ENCODE measurements at places on chromosomes 4 and X.

DNA sequence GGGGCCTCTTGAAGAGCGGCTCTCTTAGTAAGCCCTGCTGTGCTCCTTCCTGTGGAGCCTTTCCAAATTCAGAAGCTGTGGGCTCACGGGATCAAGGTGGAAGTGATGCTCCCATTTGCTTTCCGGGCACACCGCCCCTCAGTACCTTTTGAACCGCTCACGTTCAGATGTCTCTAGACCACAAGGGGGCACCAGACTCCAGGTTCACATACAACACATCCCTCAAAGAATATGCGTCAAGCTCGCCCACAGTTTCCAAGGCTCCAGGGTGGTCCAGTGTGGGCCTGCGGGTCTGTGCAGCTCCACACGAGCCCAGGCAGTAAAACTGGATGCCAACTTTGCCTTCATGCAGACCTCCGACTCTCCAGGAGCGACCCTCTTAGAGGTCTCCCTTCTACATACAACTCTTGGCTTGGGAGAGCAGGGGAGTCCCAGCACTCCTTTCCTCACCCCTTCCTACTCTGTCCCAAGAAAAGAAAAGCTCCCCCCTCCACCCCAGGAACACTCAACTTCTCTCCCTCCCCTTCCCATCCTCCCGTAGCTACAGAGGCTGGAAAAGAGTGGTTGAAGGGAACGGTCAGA, 11.0 kb downstream of the SUPT20HL1 start:
- peak; percentile 47 for DNase-seq

- no peak for DNase-seq
Measured at GRCh38 chrX:118325453-118325852, 20.5 kb upstream of the WDR44 start.

DNA sequence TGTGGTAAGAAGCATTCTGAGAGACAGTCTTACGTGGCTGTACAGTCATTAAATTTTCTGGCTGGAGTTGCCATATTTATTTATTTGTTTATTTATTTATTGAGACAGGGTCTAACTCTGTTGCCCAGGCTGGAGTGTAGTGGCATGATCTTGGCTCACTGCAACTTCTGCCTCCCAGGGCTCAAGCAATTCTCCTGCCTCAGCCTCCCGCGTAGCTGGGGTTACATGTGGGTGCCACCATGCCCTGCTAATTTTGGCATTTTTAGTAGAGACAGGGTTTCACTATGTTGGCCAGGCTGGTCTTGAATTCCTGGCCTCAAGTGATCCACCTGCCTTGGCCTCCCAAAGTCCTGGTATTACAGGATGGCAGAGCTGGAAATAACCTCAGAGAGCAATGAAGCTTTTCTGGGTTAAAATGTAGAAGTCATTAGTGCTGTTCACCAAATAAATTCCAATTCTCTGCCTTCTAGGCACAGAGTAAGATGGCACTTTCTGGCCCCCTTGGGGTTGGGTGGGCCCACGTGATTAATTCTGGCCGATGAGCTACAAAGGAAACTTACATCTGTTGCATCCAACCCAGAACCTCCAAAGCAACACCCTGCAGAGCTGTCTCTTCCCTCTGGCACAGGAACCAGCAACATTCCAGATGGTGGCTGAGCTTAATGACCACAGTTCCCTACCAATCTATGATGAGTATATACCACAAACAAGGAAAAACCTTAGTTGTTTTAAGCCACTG, 4.5 kb downstream of the MRFAP1 start:
- no peak for DNase-seq

DNA sequence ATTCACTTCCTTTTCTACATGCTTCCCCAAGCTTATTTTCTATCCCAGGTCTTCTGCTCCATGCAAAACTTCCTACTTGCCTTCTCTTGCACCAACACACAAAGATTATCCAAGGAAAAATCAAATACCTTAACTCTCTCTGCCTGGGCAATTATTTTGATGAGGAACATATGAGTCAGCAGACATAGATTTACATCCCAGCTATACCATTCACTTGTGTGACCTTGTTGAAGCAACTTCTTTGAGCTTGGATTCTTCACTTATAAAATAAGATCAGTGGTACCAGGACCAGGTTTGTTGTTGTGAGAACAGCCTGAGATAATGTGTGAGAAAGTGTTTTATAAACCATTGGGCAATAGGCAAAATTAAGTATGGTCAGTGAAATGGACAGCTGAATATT, 39.1 kb upstream of the TMEM192 start:
- DNase-seq: no peak

GRCh38 chr4:1599026-1599481, 85.1 kb downstream of the FAM53A start:
- DNase-seq: no peak

DNA sequence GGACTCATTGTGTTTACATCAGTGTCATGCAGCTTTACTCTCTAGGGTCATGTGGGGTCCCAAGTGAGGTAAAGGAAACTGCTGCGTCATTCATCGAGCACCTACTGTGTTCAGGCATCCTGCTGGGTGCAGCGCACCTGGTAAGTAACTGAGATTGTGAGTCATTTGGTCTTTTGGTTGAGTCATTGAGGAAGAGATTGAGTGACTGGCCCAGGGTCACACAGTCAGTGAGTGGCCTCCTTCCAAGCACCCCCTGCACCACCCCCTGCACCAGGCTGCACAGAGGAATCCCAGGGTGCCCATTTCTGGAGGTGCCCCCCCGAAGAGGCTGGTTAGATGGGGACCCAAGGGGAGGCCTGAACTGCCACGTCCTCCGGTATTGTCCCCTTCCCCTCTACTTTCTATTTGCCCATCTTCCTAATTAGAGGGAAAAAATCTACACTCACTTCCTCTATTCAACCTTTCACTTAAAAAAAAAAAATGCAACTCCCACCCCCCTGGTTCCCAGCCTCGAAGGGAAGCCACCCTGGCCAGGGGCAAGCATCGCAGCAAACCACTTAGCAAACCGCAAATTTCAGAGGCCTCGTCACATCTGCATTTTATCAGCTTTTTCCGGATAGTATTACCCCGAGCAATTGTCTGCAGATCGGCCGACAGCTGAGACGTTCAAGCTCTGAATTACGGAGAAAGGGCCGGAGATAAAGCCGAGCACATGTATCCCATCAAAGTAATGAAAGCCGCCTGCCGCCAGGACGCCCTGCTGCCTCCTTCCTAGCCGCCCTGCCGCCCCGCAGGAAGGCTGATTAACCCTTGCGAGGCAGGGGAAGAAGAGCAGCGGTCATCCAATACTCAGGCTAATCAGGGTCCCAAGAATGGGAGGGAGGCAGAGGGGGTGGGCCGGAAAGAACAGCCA, 96.3 kb upstream of the MSX1 start:
- no peak for DNase-seq

GRCh38 chrX:39367416-39367815, 566.2 kb downstream of the MID1IP1 start:
- DNase-seq: no peak

DNA sequence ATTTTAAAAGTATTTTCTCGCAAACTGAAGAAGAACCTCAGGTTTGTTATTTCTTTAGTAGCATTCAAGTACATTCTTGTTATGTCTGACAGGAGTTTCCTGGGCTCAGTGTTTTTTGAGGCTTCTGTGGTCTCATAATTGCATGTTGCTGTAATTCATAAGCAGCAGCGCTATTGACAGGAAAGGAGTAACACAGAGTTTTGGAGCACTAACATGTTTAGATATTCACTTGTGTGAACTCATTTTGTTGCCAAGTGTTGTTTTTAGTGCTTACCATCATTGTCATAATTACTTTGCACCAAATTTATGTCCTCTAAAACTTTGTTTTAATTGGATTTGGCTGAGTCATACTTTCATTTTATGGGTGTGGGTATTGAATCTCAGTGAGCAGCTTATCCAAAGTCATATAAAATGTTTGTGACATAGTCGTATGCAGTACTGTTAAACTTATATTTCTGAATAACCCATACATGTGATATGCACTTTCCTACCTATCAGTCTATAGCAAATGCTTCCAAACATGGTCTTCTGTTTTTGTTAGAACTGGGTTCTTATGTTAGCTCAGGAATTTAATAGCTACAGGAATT, 358.7 kb upstream of the CTSO start:
- DNase-seq: no peak

- DNase-seq: no peak
Measured at GRCh38 chr4:183195534-183195933, 96.5 kb downstream of the WWC2 start.

- no peak for DNase-seq
Measured at GRCh38 chr4:157115613-157116335, 39.8 kb downstream of the GLRB start.

- DNase-seq: no peak
Measured at GRCh38 chr4:170227928-170228327, 138.2 kb upstream of the AADAT start.

DNA sequence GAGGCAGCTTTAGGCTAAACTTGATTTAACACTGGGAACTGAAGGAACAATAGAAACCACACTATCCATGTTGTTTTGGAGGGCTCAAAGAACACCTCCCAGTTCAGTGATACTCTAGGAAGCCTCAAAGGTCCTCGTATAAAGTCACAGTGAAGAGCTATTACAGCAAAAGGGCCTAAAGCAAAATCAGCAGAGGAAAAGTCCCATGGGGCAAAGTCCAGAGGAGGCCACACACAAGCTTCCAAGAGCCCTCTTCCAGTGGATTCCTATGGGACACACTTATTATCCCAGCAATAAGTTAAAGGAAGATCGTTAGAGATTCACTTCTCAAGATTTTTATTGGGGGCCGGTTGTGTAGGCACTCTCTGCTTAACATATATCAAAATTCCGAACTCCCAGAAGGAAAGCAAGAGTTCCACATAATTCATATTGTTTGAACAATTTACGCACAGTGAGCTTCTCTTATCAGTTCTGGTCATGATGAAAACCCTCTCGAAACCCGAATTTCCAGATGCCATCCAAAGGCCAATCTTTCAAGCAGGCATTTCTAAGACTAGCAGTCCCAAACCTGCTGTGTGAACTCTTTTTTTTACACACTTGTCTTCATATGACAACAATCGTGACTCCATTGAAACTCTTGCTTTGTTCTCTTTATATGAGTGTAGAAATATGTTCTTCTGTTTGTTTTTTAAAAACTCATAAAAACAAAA, 53.7 kb downstream of the ANXA5 start:
- no peak for DNase-seq

GRCh38 chr4:121138039-121138825, 25.9 kb downstream of the TNIP3 start:
- no peak for DNase-seq

DNA sequence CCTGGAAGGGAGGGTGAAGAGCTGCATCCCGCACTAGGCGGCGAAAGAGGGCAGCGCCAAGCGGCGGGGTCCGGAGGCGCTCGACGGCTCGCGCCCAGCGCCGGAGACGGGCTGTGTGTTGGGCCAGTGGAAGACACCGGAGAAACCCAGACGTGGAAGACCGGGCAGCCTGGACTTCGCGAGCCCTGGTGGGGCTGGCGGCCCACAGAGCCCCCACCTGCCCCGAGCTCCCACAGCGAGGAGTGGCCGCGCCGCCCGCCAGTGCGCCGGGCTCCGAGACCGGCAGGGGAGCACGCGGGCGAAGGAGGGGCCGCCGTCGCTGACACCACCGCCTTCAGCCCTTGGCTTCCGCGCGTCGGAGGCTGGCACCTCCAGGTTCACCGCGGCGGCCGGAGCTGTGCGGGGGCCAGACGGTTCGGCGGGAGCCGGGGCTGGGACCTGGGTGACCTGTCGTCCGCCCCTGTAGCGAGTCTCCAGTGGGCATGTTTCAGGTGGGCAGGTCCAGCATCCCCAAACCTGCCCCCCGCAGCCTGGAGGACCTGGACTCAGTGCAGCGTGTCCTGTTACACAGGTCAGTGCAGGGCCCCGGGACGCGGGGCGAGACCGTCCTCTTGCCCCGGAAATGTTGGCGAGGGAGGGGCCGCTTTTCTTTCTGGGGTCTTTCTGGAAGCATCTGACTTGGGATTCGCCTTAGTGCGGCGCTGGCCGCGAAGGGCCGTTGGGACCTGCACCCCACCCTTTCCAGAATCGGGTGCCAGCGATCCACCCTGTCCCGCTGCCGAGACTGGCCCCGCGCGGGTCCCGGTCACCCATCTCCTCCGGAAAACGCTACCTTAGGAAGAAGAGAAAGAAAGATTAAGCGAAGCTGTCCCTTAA, 9.6 kb upstream of the INTU start:
- peak; percentile 61 for DNase-seq

DNA sequence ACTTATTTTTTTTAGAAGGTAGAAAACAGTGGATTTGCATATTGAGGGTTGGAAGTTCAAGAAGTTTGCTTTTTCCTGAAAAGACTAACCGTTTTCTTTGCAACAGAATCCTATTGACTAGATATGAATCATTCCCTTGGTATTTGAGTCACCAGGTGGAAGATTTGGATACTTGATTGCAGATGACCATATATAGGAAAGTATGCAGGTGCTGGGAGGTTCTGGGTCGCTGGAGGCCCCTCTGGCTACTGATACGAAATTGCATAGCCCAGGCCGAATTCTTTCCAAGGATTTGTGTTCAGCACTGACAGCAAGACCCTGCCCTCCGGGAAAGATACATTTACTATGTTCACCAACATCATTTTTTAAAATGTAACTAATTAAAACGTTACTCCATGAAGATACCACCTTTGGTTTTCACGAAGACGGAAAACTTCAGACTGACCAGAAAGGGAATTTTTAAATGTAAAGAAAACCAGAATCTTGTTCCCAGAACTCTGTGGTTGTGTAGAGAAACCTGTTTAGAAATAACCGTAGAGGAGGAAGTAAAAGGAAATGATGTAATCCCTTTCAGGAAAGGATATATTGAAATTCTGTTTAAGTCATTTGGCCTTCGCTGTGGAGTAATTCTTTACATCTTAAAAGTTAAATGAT, 946 bp downstream of the ANXA3 start:
- DNase-seq: peak; percentile 62

- peak; percentile 13 for DNase-seq
Measured at GRCh38 chr4:149031399-149031798, 589.2 kb upstream of the NR3C2 start.

DNA sequence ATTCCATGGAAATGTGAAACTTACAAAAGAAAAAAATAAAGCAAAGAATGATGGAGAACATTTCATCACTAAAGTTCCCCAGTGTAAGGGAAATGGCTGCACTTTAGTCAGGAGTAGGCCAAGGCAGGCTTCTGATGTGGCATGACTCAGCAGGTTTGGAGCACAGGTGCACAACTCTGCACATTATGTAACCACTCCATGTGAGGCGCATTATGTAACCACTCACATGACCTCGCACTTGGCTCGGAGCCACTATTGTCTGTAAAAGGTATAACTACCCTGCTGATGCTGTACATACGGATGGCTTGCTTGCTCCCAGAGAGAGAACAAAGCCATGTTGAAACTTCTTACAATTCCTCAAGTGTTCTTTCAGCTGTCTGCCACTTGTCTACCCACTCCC, 727.6 kb downstream of the TRAM1L1 start:
- no peak for DNase-seq

- no peak for DNase-seq
Measured at GRCh38 chr4:165780735-165781134, 92.3 kb upstream of the TLL1 start.

DNA sequence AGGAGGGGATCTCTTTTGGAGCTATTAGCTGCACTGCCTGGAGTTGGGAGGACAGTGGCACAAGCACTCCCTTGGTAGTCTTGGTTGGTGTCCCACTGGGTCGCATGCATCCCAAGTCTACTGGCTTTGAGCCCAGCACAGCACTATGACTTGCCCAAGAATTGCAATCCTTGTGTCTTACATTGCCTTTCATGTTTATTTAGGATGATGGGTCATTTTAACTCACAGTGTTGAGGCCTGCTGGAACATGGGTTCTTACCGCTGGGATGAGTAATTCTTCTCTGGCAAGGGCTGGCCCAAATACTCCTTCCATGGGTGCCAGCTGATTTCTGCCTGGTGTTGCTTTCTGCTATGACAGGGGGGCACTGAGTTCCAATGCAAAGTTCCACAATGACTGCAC, 185.5 kb downstream of the TEX13C start:
- DNase-seq: no peak

Data from thyroid gland (tissue), 4 donors.